ENCODE measurements at places on chromosomes 13 and 19.

- no peak for DNase-seq
These were observed 4.8 kb upstream of the ECH1 start for GRCh38 chr19:38836159-38836982.

DNA sequence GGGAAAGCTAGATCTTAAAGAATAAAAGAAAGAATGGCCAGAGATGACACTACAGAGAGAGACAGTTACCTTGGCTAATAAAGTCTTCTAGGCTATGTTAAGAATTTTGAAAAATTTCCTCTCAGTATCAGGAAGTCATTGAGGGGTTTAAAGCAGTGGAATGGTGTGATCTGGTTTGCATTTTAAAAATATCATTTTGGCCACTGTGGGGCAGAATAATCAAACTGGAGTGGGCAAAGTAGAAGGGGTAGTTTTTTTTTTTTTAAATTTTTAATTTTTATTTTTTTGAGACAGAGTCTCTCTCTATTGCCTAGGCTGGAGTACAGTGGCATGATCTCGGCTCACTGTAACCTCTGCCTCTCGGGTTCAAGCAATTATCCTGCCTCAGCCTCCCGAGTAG is 4.4 kb upstream of the CNMD start:
- no peak for DNase-seq

- DNase-seq: no peak
These were observed 14.4 kb upstream of the GARIN5A start for GRCh38 chr19:50490991-50491472.

DNA sequence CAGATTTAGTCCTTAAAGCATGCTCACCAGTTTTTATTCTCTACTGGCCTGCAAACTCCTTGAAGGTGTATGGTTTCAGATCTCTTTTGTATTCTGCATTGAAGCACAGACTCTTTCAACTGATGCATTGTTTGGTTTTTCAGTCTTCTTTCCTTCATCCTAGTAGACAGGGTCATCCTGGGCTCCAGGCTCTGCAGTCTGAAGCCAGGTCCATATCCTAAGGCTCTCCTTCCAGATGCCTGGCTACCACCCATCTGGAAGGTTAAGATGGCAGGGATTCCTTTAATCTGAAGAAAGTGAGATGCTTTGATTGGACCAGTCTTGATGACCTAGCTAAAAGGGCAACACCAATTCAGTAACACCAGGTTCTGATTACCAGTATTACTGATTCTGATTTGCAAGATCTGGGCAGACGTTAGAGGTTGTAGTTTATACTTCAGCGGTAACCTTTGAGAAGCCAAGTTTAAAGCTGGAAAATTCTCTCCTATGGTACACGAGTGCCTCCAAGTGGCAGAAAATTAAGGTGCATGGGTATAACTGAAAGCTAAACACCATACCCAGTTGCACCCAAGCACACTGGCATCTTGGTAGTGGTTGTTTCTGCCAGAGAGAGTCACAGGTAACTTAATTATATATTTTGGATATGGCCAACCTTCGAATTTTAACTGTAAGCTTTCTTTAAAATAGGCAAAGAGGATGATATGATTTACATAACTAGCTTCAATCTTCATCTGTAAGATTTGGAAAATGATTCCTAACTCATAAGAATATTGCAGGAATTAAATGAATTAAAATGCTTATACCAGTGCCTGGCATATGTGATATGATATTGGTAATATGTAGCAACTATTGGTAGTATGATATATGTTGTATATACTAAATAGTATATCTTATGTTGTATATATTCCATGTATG is 1651.9 kb upstream of the MIR17HG start:
- DNase-seq: peak; percentile 62

DNA sequence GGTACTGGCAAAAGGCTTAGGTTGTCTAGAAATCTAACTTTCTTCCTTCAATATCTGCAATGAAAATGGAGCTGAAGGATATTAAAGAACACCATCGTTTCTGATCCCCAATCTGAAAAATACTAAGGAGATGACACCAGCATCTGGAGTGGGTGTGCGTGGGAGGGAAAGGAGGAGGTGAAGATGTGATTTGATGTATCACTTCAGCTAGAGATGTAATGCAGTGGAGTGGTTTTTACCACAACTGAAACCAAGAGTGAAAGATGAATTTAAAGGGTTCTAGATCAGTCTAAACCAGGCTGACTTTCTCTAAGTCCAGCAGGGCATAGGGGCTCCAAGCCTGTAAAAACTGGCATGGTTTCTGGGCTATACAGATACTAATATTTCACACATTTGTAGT is 148.4 kb downstream of the AKAP11 start:
- DNase-seq: no peak

- DNase-seq: no peak
These were observed 6.3 kb downstream of the COPE start for GRCh38 chr19:18912933-18913332.

- peak; percentile 49 for DNase-seq
These were observed 502 bp downstream of the NECTIN2 start for GRCh38 chr19:44846455-44847143.

GRCh38 chr19:16524991-16525734 is 17.1 kb downstream of the CHERP start:
- DNase-seq: no peak

GRCh38 chr13:37457612-37458011 is 141.0 kb downstream of the POSTN start:
- no peak for DNase-seq

GRCh38 chr13:88153353-88153752 is 482.2 kb downstream of the SLITRK5 start:
- no peak for DNase-seq

- DNase-seq: no peak
These were observed 1.3 kb downstream of the PMIS2 start for GRCh38 chr19:35587321-35587720.

GRCh38 chr19:19106056-19106551 is 32.2 kb downstream of the TMEM161A start:
- peak; percentile 63 for DNase-seq

GRCh38 chr19:5196832-5197231 is 143.8 kb downstream of the PTPRS start:
- no peak for DNase-seq

DNA sequence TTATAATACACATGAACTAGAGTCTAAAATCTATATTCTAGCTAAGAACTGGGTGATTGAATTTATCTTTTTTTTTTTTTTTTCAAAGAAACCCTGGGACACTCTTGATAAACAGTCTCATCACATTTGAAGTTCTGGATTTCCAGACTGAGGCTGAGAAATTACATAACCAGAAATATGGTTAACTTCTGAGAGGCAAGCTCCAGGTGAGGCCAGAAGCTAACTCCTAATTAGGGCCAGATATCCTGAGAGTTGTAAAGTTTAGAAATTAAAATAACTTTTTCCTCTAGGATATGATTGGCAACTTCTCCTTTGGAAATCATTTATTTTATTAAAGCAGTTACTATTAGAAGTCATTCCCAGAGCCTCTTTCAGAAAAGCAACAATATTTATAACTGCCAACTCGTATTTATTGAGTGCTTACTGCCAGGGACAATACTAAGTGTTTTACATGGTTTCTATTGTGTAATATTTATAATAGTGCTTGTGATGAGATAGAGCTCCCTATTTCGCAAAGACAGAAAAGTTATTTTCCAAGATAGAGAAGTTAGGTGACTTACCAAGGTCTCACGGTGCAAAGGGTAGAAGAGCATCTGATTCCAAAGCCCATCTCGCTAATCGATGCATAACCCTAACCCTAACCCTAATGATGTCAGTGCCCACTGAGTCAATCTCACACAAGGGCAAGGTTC is 187.7 kb downstream of the DCT start:
- DNase-seq: no peak

GRCh38 chr13:27770809-27771208 is 21.5 kb upstream of the GSX1 start:
- peak; percentile 31 for DNase-seq

- DNase-seq: no peak
These were observed 139.0 kb downstream of the FLT1 start for GRCh38 chr13:28355822-28356371.

- DNase-seq: no peak
These were observed 641 bp downstream of the SGTA start for GRCh38 chr19:2782329-2782935.

- no peak for DNase-seq
These were observed 40.3 kb upstream of the SGCG start for GRCh38 chr13:23140492-23140891.

DNA sequence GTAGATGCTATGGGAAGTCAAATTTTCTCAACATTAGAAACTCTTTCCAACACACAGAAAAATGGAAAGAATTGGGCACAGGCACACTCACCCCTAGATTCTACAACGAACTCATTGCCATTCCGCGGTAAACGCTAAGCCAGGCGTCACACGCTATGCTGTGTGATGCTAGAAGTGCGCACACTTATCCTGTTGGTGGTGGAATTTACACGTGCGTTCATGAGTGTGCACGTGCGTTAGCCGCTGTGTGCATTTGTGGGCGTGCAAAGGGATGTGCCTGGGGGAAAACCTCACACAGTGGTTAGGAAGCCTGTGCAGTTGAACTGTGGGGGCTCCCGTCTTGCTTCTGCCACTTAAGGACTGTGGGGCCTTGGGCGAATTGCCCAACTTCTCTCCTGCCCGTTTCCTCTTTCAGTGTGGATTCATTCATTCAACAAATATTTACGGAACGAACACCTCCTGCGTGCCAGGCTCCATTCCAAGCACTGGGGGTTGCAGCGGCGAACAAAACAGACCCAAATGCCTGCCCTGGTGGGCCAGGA is 7.7 kb downstream of the NFILZ start:
- DNase-seq: no peak

DNA sequence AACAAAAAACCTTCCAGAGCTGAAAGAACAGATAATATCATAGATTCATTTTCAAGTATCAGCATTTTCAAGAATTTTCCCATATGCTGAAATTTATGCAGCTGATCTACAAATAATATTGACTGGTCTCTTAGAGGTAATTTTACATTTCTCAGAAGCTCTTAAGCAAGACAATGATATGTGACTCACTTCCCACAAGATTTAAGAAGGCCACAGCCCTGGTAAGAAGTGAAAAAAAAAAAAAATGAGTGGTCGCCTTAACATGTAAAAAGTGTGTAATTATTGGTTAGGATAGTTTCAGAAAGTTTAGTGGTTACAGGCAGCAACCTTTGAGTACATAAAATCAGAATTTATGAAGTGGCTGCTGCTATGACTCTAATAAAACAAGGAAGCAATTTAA is 54.5 kb downstream of the NUFIP1 start:
- DNase-seq: no peak

DNA sequence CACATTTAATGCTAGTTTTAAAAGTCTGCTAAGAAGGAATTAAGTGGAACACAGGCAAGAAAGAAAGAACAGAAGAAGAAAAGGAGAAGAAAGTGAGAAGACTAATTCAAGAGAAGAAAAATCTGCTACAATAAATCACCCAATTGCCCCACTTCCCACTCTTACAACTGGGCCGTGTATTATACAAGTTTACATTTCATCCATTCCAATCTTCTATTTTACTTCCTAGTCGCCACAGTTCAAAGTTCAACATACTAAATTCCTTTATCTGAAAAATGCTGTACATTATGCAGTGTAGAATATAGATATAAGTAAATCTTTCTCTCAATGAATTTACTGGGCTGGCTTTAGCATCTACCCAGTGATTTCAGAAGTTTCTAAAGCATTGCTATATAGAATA is 328.2 kb downstream of the DIAPH3 start:
- no peak for DNase-seq

- no peak for DNase-seq
These were observed 536.5 kb upstream of the SPRY2 start for GRCh38 chr13:80877209-80877943.

DNA sequence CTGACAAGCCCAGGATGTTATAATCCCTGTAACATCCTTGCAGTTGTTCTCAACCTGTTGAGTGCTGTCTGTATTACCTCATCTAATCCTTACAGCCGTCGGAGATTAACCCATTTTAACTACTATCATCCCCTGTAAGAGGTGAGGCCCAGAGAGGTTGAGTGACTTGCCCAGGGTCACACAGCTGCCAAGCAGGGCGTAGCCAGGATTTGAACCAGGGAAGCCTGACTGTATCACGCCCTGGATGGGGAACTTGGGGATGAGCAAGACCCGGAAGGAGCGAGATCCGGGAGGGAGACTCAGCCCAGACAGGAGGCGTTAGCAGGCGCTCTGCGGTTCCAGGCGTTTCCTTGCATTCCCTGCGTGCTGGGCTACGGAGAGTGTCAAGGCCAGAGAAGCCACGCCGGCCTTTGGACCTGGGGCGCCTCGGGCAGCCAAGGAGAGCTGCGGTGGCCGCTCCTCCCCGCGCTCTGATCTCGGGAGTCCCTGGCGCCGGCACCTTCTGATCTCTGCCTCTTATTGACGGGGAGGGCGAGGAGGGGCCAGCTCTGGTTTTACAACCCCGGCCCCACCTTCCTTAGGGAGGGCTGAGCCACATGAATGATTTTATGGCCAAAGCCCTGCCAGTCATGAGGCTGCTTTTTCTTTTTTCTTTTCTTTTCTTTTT is 6.2 kb downstream of the SULT2B1 start:
- DNase-seq: no peak

GRCh38 chr13:69828527-69828926 is 279.1 kb upstream of the ATXN8OS start:
- no peak for DNase-seq

DNA sequence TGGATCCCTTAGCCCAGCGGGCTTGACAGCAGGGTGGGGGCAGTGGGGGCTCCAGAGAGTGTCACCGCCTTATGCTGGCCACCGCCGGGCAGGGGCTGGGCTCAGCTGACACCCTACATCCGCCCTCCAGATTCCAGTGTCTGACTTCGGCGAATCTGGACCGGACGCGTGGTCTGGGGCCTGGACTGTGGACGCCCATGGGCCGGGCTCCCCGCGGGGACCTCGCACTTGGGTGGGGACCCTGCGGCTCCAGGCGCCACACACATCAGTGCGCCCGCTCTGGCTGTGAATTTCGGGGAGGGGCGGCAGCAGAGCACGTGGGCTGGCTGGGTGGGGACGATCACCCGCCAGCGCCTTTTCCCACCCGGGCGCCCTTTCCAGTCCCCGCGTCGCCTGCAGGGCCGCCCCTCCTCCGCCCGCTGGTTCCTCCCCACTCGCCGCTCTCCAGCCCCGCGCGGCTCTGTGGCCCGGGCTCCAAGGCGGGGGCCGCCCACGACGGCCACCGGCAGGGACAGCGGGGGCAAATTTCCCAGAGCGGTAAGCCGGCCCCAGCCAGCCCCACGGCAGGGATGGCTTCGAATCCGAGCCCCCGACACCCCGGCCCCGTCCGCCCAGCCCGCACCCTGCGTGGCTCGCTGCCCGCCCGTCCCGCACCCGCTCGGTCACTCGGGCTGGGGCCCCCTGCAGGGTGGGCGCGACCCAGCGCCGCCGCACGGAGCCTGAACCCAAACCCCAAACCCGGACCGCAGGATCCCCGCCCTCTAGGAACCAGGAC is 23.3 kb upstream of the ZNF99 start:
- DNase-seq: no peak

DNA sequence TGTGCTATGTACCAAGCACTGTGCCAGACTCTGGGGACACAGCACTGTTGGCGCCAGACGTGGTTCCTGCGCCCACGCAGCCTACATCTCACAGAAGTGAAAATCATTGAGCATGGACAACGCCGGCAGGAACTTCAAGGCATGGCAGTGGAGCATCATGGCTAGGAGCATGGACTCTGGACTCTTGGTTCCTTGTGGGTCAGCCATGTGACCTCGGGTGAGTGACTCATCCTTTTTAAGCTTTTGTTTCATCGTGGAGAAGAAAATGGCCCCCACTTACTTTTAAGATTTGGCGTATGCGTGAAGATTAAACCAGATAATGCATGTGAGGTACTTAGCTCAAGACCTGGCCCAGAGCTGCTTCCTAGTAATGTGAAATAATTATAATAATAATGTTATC is 988.5 kb downstream of the UQCRFS1 start:
- DNase-seq: no peak

GRCh38 chr19:7159105-7159933 is 89.8 kb downstream of the ZNF557 start:
- DNase-seq: no peak

GRCh38 chr13:91609353-91609752 is 210.9 kb downstream of the GPC5 start:
- DNase-seq: no peak
